SJSA1 (cell line): ENCODE measurements at places on chromosomes 6 and 20. TPM values are rescaled to one million over a fixed set of nuclear protein-coding genes. Genes with fewer than 3 reads are reported as not detected.

MYH7B gene
- total RNA-seq: not detected in 2 replicates

SLC17A1 gene
- not detected in 2 replicates for total RNA-seq

PRKN gene
- total RNA-seq: not detected in 2 replicates

ANGPT4 gene
- total RNA-seq: not detected in 2 replicates

JPH2 gene
- total RNA-seq: 19.1 and 21.7 TPM in 2 replicates

SLC22A1 gene
- not detected in 2 replicates for total RNA-seq

ETV7 gene
- 2.0 TPM in 1 of 2 replicates, not detected in the other for total RNA-seq

LPIN3 gene
- total RNA-seq: not detected in 2 replicates

KCNK15 gene
- not detected in 2 replicates for total RNA-seq

TP53TG5 gene
- not detected in 2 replicates for total RNA-seq

HSPA12B gene
- not detected in 2 replicates for total RNA-seq

RCAN2 gene
- 19.6 and 20.8 TPM in 2 replicates for total RNA-seq

SPEF1 gene
- not detected in 2 replicates for total RNA-seq

HLA-DRB5 gene
- not detected in 2 replicates for total RNA-seq

IL17F gene
- total RNA-seq: not detected in 2 replicates

OTOR gene
- not detected in 2 replicates for total RNA-seq

UQCC2 gene
- total RNA-seq: 79.4 and 99.2 TPM in 2 replicates

NHSL1 gene
- 6.6 and 13.9 TPM in 2 replicates for total RNA-seq

SNAI1 gene
- 11.4 and 24.2 TPM in 2 replicates for total RNA-seq

FOXO3 gene
- total RNA-seq: 15.3 and 20.4 TPM in 2 replicates

PGC gene
- total RNA-seq: not detected in 2 replicates

SIRPD gene
- not detected in 2 replicates for total RNA-seq

TUBB2B gene
- 33.1 and 49.5 TPM in 2 replicates for total RNA-seq
